ENCODE measurements at places on chromosomes 5 and 9.

GRCh38 chr9:121098567-121099198 lies 23.9 kb downstream of the CNTRL start:
- no peak for DNase-seq

DNA sequence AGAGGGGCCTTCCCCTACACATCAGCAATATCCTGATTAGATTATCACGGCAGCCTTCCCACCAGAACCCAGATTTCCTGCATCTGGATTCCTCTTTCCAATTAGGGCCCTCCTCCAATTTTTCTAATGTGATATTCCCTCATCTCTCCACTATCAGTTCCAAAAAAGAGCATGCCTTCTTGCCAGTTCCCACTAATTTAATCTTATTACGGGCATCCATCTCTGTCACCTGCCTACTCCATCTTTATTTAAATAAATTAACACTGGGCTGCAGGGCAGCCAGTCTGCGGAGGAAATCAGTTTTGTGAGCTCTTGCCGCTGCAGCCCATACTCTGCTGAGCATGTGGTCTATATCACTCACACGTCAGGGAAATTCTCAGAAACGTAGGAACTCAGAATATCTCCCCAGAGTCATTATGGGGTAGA lies 16.6 kb upstream of the FBP2 start:
- no peak for DNase-seq

GRCh38 chr9:103798620-103799019 lies 295.5 kb upstream of the SMC2 start:
- DNase-seq, result no peak

DNA sequence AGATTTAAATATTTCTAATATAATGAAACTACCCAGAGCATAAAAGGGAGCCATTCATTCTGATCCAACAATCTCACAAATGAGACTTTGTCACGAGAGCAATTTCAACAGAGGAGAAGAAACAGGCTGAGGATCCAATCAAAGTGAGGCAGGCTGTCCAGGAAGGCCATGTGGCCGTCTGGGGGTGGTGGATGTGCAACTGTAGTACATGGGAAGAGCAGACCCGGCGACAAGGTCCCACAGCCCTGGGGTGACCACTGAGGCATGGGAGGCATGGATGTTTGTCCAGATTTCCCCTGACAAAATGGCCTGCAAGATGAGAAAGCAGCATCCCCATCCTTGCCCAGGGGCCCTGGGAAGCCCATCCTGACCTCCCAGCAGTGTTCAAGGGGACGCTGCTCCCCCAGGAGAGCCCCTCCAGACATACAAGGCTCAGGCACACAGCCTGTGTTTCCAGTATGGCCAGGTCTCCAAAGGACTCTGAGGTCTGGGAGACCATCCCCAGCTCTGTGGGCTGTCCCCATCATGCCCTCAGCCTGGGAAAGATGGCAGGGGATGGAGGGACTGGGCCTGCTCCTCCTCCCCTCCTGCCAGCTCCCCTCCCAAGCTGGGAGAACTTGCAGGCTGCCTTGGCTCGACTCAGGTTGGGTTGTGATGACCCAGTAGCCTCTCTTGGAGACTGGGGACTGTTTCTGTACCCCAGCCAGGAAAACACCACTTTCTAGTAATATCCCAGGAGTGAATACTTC lies 27.5 kb upstream of the FCN2 start:
- no peak for DNase-seq

DNA sequence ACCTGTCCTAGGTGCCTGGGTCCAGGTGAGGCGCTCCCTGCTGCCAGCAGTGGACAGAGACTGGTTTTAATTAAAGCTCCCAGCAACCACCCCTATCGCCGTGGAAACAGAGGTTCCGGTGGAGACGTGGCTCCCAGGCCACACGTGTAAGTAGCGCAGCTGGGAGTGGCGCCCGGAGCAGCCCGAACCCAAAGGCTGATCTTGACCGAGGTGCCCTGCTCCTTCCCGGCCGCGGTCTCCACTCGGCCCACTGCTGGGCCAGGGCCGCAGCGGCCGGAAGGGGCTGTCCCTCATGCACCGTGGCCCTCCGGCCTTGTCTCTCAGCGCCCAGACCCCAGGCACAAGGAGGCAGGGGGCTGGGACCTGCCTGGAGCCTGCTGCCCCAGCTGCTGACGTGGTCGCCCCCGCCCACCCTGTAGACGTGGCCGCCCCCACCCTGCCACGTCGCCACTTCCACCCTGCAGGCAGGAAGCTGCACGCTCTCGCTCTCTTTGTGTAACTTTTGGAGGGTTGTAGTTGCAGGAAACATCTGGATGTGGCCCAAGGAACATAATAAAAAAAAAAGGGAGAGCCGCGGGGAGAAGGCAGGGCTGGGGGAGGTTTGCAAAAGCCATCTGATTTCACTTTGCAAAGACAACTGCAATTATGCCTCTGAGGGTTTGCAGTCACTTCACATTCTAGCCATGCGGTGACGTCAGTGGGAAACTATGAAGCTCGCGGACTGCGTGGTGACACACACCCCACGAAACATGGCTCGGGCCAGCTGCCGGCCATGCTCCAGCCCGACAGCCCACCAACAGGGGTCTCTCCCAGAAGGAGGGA lies 129.9 kb downstream of the RXRA start:
- DNase-seq, result peak; percentile 49

DNA sequence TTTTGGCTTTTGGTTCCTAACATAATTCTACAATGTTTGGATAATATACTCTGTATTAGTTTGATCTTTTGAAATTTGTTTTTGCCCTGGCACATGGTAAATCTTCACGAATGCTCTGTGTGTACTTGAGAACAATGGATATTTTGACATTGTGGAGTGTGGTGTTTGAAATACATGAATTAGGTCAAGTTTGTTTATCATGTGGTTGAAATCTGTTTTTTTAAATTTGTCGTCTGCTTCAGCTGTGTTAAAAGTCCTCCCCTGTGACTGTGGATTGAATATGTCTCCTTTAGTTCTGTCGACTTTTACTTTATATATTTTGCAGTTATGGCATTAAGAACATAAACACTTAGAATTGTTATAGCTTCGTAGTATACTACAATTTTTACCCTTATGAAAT lies 60.3 kb downstream of the DUSP1 start:
- no peak for DNase-seq

DNA sequence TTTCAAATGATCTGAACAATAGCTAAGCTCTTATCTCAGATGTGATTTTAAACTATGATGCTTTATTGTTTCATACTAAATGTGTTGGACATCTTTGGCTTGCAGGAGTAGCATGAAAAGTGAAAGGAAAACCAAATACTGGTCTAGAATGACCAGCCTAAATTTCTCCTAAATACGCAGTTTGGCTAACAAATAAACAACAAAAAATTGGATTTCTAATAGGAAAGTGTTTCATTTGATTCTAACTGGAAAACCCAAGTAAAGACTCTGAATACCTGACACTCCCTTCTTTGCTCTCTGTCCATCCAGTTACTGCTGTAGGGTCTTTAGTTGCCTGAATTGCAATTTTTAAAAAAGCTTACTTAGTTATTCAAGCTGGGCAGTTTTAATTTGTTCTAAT lies 111.7 kb upstream of the ACOT12 start:
- no peak for DNase-seq

DNA sequence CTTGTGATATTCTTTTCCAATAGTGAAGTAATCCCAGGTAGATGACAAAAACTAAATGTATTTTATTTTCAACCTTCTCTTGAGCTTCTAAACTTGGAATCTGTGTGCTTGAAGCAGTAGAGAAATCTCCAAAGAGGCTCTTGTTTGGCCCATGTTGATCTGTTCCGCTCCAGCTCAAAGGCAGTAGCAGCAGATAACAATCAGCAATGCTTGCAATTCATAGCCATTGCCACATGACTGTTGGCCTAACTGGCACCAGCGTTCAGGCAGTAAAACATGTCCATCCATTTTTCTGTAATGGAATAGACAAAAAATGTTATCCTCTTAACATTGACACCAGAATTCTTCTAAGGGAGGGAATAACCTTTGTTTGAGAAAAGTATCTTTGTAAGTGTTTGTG lies 270.7 kb upstream of the MSX2 start:
- no peak for DNase-seq

Data from activated gamma-delta T cell (primary cell).